NCI-H510A treated with DMSO at 0.1 percent for 48 hours (cell line): ENCODE measurements at places on chromosomes 12 and 14.

GRCh38 chr12:20476551-20476950 lies 108.2 kb downstream of the PDE3A start:
- DNase-seq: no peak

GRCh38 chr14:25086821-25087396 lies 37.0 kb upstream of the STXBP6 start:
- DNase-seq: no peak

DNA sequence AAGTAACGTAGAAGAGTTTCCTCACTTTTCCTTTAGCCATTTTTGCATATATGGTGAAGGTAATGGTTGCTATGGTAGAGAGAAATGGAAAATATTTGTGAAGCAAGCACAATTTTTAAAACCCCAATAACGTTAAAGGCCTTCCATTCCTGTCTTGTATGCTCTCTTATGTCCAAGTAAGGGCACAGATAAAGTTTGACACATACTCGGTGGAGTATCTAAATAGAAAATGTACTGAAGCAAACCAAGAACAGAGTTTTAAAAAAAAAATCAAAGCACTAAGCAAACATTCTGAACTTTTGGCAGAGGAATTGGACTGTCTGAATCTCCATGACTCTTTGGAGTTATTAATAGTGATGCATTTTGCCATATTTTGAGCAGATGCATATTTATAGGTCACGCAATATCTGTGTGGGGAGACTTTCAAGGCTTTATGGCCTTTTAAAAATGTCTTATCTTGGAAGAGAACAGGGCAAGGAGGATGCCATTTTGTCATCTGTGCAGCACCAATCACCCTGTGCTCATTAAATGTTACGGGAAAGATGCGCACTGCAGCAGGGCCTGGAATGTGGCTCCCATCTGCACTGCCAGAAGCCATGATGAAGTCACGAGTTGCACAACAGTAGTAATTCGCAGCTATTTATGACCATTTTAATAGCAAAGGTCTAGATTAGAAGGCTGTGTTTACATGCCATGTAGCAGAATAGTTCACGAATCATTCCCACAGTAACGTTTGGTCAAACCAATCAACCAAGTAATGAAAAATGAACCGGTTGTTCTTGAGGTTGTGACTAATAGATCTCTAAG lies 23.3 kb upstream of the AMIGO2 start:
- DNase-seq: no peak

- DNase-seq: no peak
Measured at GRCh38 chr12:3436461-3437065, 54.4 kb upstream of the PRMT8 start.

DNA sequence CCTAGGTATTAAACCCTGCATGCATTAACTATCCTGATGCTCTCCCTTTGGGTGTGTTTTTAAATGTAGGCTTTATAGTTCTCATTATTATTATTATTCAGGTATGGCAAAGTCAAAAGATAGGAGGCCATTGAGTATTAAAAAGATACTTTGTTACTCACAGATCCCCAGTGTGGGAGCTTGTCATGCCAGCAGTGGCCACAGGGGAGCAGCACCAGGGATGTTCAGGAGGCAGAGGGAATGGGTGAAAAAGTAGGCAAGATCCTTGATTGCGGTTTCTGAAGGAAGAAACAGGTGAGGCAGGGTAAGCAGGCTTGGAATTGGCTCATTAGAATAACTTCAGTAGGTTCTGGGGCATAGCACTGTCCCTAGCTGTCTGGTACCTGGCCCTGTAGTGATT lies 382.2 kb downstream of the MED13L start:
- DNase-seq: no peak

DNA sequence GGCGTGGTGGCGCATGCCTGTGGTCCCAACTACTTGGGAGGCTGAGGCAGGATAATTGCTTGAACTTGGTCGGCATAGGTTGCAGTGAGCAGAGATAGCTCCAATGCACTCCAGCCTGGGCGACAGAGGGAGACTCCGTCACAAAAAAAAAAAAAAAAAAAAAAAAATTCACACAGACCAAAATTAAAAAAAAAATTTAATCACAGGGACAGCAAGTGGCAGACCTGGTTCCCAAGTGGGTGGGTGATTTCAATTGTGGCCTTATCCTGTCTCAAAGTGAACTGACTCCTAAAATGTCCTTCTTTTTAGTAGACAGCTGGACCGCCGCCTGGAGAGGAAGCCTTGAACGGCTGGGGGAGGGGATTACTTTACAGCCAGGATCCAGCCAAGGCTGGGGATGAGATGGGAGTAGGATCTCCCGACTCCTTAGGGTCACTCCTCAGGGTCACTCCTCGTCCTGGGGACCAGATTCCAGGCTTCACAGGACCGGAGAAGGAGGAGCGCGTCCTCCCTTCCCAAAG lies 1.5 kb upstream of the KCNH3 start:
- no peak for DNase-seq

DNA sequence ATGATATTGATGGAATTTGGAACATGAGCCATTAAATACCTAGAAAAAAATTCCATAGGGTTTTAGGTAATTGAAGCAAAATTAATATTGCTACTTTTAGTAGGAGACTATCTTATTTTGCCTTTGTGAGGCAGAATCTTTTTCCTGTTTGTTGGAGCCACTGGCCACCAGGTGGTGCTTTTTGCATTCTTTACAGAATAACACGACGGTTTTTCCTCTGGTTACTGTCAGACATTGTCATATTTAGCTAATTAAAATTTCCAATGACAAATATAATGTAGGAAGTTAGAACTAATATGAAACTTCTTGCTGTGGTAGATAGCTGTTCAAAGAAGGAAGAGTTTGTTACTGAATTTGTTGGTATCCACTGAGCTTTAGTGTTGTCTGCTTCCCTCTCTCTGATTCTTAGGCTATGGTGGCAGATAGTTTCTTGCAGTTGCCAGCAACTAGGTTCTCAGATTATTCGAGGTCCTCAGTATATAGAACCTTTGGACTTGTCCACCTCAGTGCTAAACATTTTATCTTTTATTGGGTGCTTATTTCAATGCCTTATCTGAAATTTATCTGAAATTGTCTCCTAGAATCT lies 25.7 kb downstream of the RAB21 start:
- DNase-seq: peak; percentile 32

DNA sequence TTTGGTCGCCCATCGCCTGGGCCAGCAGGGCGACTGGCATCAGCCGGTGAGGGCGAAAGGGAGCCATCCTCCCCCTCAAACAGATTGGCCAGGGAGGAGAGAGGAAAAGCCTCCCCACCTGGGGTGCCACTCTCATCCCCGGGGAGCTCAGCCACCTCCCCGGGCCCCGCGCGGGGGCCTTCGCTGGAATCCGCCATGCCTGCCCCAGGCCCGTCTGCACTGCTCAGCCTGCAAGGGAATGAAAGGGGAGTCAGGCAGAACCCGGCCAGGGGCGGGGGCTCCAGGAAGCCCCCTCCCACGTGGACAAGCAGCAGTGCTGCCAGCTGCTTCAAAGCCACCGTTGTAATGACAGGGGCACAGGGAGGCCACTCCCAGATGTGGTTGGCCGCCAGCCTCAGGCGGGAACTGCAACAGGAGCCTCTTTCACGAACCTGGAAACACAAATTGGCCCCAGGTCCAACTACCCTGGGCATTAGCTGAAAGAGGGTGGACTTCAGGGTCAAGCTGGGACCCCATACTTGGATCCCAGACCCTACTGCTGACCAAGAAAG lies 18.5 kb downstream of the TRPV4 start:
- no peak for DNase-seq

GRCh38 chr12:125081427-125081826 lies 16.2 kb downstream of the AACS start:
- DNase-seq: peak; percentile 99

GRCh38 chr12:76871742-76872141 lies 7.1 kb downstream of the CSRP2 start:
- no peak for DNase-seq

DNA sequence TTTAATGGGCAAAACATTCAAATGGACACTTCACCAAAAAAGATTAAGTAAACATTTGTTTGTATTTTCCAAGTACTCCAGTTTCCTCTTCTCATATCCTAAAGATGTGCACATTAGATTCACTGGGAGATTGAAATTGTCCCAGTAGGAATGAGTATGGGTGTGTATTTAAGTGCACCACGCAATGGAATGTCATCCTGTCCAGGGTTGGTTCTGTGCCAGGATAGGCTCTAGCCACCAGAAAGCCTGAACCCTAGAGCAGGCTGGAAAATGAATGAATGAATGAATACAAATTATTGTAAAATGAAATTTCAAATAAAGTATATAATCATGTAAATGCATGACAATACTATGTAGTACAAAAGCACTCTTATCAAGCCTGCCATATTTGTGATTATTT lies 14.0 kb downstream of the CEP83 start:
- no peak for DNase-seq

GRCh38 chr14:21308479-21309237 lies 28.8 kb downstream of the RPGRIP1 start:
- DNase-seq: peak; percentile 94

DNA sequence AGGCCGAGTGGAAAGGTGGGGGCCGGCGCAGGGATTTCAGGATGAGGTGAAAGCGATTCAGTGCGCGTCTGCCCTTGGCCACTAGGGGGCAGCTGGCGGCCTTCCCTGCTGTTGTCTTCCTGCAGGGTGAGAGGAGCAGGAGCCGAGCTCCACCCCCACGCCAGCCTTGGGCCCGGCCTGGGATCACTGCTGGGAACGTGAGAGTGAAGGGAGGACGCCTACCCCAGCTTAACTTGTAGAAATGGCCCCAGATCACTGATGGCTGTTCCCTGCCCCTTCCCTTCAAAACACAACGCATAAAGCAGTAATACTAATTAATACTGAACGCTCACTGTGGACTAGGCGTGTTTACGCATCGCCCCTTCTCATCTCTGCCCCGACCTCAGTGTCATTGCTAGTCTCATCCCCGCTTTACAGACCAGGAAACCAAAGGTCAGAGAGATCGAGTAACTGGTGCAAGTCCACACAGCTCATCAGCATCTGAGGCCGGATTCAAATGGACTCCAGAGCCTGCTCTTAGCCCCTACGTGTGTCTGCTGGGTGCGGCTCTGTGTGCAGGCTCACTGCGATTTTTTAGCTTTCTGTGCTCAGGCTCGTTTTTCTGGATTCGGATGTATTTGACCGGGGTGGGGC lies 24.3 kb downstream of the MVK start:
- peak; percentile 89 for DNase-seq

DNA sequence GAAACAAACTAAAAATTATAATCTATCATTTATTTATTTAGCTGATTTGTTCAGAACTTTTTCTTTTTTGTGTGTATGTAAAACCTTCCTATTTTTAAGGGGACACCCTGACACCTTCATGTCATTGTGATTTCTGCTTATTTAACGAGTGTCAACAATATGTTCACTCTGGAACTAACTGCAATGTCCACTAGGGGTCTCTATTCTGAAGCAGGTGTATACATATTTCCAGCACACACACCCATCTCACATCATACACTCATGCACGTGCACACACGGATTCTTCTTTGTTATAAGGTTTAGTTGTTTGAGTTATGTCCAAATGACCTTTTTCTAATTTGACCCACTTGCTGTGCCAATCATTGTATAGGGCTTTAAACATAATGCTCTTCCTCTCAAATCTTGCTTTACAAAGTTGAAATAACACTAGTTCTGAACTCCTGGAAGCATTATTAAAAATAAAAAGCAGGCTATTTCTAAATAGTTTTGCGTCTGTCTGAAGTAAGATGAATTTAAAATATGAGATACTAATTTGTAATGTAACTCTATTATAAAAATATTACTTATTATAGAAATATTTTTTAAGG lies 15.5 kb downstream of the E2F7 start:
- peak; percentile 93 for DNase-seq

DNA sequence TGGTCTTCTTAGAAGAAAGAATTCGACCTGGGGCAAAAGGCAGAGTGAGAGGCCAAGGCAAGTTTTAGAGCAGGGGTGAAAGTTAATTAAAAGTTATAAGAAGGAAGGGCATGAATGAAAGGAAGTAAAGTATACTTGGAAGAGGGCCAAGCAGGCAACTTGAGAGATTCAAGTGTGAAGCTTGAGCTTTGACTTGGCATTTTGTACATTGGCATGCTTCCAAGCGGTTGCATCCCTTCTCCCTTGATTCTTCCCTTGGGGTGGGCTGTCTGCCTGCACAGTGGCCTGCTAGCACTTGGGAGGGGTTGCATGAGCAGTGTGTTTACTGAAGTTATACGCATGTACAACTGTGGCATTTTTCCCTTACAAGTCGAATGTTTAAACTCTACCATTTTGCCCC lies 74.8 kb upstream of the MGAT4C start:
- DNase-seq: no peak

DNA sequence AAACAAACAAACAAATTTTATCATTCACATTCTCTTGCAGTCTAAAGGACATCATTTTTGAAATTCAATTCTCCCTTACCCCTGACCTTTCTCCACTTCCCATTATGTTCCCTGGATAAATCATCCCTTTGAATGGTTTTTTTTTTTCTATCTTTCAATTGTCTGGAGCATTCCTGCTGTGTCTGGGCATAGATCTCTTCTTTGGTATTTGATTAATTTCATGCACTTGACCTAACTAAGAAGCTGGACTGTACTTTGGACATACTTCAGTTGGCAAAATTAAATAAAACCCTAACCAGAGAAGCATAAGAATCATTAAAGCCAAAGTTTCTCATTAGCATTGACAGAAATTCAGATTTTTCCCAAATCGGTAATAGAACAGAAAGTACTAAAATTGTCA lies 163.6 kb upstream of the BMP4 start:
- no peak for DNase-seq
